ENCODE measurements at places on chromosomes 2 and 18.

DNA sequence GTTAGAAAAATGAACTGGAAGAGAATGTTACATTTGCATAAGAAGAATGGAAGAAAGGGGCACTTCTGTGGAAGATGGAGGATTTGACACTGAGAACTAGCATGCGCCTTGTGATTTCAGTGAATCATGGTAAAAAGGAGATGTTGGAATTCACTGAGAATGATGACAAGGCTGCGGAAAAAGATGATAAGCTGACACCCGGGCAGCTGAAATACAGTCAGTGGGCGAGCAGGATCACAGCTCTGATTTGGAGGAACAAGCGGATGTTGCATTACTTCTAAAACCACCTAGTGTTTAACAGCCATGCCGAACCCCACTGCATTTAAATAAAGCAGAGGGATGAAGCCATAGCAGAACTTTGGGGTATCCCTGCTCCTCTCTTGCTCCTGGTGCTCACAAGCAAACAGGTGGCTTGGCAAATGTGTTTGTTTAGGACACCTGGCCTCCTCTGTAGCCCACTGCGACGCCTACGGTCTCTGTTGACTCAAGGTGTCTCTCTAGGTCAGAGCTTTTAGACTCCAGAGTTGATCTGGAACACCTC is 134.9 kb downstream of the NDUFA10 start:
- no peak for DNase-seq

GRCh38 chr2:10680957-10681356 is 8.8 kb downstream of the NOL10 start:
- DNase-seq = no peak

GRCh38 chr2:39093218-39093898 is 27.5 kb downstream of the SOS1 start:
- no peak for DNase-seq

DNA sequence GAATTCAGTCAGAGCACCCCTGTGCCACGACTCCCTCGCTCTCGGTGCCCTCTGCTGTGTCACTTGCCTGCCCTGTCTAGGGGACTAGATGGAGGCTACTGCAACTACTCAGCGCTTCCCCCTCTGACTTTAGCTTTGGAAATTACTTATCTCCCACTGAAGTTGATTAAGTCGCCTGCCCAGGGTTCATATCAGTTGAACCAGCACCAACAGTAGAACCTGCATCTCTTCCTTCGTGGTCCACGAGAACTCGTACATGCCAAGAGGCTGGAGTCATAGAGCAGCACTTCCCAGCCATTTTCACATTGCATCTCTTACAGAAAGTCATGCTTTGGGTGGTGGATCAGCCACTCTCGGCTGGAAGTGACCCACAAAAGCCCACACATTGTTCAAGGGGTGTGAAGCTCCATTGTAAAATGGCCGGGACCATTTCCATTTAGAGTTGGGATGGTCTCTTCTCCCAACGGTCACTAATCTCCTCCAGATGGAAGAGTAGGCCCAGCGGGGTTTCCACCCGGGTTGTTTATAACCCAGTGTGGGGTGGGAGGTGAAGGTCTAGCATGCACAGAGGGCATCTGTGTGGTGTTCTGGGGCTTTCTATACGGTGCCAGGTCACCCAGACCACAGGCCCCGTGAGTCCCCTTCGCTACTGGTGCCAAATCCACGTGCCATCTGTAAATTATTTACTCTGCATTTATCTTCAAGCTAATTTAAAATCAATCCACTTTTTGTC is 38.0 kb downstream of the STEAP3 start:
- no peak for DNase-seq

DNA sequence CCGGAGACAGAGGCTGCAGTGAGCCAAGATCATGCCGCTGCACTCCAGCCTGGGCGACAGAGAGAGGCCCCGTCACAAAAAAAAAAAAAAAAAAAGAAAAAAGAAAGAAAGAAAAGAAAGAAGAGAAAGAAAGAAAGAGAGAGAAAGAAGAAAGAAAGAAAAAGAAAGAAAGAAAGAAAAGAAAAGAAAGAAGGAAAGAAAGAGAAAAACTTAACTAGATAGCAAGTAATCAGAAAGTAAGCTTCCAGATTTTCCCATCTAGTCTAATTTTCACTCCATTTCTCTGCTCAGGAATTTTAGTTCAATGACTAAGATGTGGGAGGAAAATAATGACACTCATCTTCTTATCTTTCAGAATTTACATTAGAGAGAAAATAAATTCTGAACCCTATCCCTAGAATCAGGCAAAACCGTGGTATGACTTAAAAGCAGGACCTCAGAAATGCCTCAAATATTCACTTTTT is 2.4 kb downstream of the GFPT1 start:
- no peak for DNase-seq

- no peak for DNase-seq
Observed at GRCh38 chr2:45134726-45135125, 125.5 kb upstream of the SIX2 start.

- no peak for DNase-seq
Observed at GRCh38 chr2:233339427-233339826, 14.9 kb upstream of the DGKD start.

DNA sequence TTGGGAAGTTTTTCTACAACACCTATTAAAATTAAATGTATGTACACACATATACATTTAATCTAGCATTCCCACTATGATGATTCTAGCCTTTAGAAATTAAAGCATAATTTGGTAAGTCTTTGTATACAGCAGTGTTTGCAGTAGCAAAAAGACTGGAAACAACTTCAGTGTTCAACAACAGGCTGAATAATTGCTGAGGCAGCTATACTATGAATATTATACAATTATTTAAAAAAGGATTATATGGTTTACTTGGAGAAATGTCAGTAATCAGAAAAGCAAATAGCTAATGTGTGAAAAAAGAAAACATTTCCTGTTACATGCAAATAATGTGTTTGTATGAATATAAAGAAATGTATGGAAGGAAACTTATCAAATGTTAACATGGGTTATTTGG is 1.4 kb upstream of the ZNF638 start:
- no peak for DNase-seq

GRCh38 chr2:36773947-36774346 is 77.4 kb downstream of the VIT start:
- no peak for DNase-seq

DNA sequence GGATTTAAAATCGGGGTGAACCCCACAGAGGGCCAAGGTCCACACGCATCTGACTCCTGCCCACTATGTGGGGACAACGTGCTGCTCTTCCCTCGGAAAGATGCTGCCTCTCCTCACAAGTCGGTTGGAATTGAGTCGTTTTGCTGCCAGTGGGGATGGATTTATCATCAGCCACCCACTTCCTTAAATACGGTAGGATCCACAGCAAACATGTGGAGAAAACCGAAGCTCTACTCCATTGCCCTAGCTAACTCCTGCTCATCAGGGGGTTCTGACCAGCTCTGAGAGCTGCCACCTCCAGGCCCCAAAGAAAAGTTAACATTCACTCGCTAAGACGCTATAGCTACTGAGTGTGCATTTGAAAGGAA is 80.9 kb downstream of the CHRNA1 start:
- DNase-seq = no peak

- no peak for DNase-seq
Observed at GRCh38 chr2:112021290-112021689, 33.8 kb upstream of the TMEM87B start.
